Hepatocyte (in vitro differentiated cells): ENCODE measurements at places on chromosomes 2 and 18.
A peak's percentile ranks its signal among the peaks of the same experiment; 100 is the strongest.

GRCh38 chr2:8170552-8171327 lies 511.1 kb upstream of the ID2 start:
- no peaks in the 10 kb centered on the region for H3K27me3 ChIP-seq
- no peak for DNase-seq
- H3K27ac ChIP-seq = no peak overlapping the region
- H3K4me3 ChIP-seq = no peak overlapping the region
- H3K4me1 ChIP-seq = no peaks in the 10 kb centered on the region

DNA sequence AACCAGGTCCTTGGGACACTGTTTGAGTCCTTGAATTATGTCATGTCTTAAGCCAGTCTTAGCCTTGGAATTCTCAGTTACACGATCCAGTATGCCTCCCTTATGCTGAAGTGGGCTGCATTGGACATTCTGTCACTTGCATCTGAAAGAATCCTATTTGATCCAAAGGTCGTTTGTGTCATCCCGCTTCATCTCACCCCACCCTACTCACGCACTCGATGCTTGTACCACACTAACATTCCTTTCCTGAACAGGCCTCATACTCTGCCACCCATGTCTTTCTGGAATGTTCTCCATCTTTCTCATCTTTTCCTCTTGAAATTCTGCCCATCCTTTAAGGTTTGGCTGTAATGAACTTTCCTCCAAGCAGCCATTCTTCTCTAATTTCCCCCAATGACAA lies 27.9 kb upstream of the ZFP36L2 start:
- no peak overlapping the region for H3K4me3 ChIP-seq
- no peaks in the 10 kb centered on the region for H3K27me3 ChIP-seq
- no peak for DNase-seq
- no peaks in the 10 kb centered on the region for H3K36me3 ChIP-seq
- peak overlapping the region; percentile 62 for H3K27ac ChIP-seq

DNA sequence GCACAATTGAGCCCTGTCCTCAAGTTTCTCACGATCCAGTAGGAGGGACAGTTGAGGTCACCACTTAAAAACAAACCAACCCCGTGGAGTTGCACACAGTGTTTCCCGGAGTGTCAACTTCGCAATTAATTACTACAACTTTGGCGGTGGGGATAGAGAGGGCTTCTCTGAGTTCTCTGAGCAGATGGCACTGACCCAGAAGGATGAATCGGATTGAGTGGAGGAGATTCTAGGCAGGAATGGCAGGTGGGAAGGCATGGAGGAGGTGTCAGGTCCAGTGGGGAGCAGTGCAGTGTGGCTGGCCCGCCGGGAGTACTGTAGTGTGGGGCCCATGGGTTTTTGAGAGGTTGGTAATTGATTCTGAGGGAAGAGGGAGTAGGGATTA lies 12.0 kb downstream of the SIX3 start:
- peaks cover 99% of the 10 kb centered on the region for H3K27me3 ChIP-seq
- no peaks in the 10 kb centered on the region for H3K36me3 ChIP-seq
- DNase-seq = no peak
- no peak overlapping the region for H3K27ac ChIP-seq

GRCh38 chr18:37261246-37261840 lies 304.3 kb downstream of the CELF4 start:
- DNase-seq = no peak
- no peaks in the 10 kb centered on the region for H3K4me1 ChIP-seq
- H3K36me3 ChIP-seq = no peaks in the 10 kb centered on the region
- H3K27ac ChIP-seq = no peak overlapping the region

DNA sequence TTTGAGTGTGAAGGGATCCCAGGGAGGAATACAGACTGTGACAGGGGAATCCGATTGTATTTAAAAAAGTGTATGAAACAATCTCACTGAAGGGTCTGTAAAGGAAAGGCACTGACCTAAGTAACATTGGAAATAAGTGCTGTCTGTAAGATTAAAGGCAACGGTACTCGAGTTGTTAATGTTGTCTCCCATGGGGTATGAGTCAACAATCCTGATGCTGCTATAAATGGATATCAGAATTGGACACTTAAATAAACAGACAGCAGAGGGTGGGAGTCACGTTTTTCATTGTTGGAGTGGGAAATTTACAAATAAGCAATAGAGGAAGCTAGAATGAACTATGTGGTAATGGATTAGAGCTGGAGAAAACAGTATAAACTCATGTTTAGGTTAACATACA lies 452.4 kb upstream of the RGPD4 start:
- H3K36me3 ChIP-seq = no peaks in the 10 kb centered on the region
- H3K27me3 ChIP-seq = no peaks in the 10 kb centered on the region
- H3K4me1 ChIP-seq = no peaks in the 10 kb centered on the region
- no peak for DNase-seq
- no peak overlapping the region for H3K27ac ChIP-seq
- H3K4me3 ChIP-seq = no peak overlapping the region

DNA sequence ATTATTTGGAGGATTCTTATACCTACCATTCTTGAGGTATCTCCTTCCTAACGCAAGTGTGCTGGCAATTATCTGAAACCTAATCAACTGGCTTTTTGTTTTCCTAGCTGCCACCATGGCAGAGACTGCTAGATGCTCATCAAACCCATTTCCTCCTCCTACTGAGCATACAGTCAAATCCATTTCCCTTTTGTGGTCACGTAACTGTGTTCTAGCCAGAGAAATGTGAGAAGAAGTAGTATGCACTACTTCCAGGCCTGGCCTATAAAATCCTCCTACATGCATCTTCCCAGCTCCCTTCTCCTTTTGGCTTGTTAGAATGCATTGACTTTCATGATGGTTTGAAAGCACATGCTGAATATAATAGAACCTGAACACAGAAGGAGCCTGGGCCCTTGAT lies 494.1 kb upstream of the MEIS1 start:
- no peaks in the 10 kb centered on the region for H3K36me3 ChIP-seq
- no peak overlapping the region for H3K4me3 ChIP-seq
- DNase-seq = no peak
- H3K27ac ChIP-seq = no peak overlapping the region
- H3K4me1 ChIP-seq = no peaks in the 10 kb centered on the region

- no peaks in the 10 kb centered on the region for H3K36me3 ChIP-seq
- DNase-seq = no peak
- H3K27me3 ChIP-seq = no peaks in the 10 kb centered on the region
- no peak overlapping the region for H3K27ac ChIP-seq
Measured at GRCh38 chr18:22778996-22779395, 154.1 kb upstream of the RBBP8 start.

GRCh38 chr2:169162613-169163012 lies 93.2 kb downstream of the DHRS9 start:
- H3K36me3 ChIP-seq = no peaks in the 10 kb centered on the region
- no peaks in the 10 kb centered on the region for H3K27me3 ChIP-seq
- H3K4me3 ChIP-seq = no peak overlapping the region
- H3K27ac ChIP-seq = no peak overlapping the region
- H3K4me1 ChIP-seq = no peaks in the 10 kb centered on the region
- DNase-seq = no peak
